Common myeloid progenitor, CD34-positive (primary cell): ENCODE measurements at places on chromosomes 4 and X.

DNA sequence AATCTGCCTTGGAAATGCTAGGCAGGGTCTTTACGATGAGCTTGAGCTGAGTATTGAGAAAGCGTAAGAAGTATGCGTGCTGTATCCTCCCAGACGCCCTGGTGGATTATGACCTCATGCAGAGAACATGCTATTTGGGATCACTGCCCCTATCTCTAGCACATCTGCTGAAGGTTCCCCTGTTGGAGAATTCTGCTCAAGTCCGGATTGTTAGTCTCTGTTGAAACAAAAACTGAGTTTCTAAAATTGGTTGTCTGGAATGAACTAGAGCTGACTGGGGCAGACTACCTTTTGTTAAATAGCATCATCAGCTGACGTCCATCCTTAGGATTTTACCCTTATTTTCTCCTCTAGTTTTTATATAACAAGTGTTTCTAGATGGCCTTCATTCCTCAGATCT is 7.5 kb downstream of the FHDC1 start:
- no peak for DNase-seq

DNA sequence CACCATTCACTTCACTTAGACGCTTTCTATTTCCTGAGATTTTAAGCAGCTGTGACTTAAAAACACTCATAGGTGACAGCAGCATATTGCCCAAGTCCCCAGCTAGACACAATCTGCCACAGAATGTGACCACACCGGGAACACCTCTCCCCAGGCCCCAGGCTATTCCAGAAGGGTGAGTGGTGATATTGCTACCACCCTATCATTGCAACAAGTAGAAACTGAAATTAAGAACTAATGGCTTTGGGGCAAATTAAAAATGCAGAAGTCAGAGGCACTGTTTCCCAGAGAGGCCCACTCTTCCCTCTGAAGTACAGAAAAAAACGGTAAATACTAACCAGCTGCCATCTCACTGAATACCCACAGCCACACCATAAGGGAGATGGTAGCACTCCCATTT is 35.0 kb downstream of the QDPR start:
- DNase-seq = peak; percentile 79

DNA sequence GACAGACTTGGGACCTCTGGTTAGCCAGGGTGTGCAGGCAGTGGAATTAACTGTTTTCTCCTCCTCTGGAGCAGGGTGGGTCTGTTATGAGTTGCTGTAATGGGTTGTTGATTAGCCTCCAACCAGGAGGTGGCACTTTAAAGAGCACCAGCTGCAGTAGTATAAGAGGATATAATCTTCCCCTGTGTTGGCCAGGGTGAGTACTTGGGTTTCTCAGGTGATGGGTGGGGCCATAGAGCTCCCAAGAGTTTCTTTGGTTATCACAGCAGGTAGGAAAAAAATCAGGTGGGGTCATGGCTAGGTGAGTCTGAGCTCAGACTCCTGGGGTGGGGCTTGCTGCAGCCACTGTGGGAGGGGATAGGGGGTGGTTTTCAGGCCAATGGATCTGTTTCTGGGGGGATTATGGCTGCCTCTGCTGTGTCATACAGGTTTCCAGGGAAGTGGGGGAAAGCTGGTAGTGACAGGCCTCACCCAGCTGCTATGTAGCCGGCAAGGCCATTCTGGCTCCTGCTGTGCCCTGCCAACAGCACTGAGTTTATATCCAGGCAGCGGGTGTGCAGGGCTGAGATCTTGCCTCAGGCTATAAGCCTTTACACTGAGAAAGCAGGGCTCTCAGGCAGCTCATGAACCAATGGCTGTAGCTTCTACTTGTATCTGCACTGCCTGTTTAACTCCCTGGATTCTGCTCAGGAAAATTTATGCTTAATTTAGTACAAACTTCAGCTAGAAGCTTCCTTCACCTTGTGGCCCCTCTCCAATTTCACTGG is 70.1 kb downstream of the CCNG2 start:
- DNase-seq = no peak

- peak; percentile 39 for DNase-seq
Measured at GRCh38 chr4:52051615-52052474, 741 bp downstream of the SPATA18 start.

DNA sequence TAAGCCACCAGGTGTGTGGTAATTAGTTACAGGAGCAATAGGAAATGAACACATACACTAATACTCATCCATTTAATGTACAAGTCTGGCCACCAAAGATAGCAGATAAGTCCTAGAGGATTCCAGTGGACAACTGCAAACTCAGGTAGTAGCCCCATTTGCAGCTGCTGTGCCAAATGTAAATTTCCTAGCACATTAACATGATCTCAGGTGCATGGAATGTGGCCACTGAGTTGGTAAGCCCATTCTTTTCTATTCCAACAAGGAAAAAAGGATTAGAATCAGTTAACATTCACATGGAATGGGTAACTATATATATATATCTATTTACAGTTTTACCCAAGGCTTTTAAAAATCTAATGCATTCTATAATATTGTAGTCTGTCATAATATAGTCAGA is 23.3 kb upstream of the FRAS1 start:
- DNase-seq = no peak

GRCh38 chr4:80321776-80322175 is 13.8 kb upstream of the CFAP299 start:
- DNase-seq = no peak

- DNase-seq = no peak
Measured at GRCh38 chr4:128796934-128797333, 12.6 kb upstream of the JADE1 start.

DNA sequence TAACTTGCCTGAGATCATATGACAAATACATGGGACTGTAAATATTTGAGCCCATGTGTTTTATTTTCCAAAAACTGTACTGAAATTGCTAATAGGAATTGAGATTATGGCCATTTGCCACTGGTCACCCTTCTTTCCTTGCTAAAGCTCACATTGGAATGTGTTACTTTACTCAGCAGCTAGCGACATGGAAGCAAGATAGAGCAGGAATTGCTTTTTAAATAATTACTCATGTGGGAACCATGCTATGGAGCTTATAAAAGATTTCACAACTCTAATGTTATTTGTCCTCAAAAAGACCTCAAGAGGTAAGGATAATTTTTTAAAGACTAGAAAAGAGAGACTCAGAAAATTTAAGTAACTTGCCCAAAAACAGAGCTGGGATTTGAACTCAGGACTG is 48.8 kb upstream of the AFAP1 start:
- DNase-seq = no peak

- no peak for DNase-seq
Measured at GRCh38 chrX:139734996-139735395, 27.0 kb upstream of the MCF2 start.

- no peak for DNase-seq
Measured at GRCh38 chr4:80243274-80244018, 23.0 kb upstream of the FGF5 start.

- no peak for DNase-seq
Measured at GRCh38 chr4:123954220-123954619, 557.6 kb downstream of the SPRY1 start.

GRCh38 chrX:40727093-40727492 is 8.2 kb downstream of the MED14 start:
- DNase-seq = no peak

GRCh38 chr4:71066737-71067716 is 73.6 kb downstream of the DCK start:
- no peak for DNase-seq

DNA sequence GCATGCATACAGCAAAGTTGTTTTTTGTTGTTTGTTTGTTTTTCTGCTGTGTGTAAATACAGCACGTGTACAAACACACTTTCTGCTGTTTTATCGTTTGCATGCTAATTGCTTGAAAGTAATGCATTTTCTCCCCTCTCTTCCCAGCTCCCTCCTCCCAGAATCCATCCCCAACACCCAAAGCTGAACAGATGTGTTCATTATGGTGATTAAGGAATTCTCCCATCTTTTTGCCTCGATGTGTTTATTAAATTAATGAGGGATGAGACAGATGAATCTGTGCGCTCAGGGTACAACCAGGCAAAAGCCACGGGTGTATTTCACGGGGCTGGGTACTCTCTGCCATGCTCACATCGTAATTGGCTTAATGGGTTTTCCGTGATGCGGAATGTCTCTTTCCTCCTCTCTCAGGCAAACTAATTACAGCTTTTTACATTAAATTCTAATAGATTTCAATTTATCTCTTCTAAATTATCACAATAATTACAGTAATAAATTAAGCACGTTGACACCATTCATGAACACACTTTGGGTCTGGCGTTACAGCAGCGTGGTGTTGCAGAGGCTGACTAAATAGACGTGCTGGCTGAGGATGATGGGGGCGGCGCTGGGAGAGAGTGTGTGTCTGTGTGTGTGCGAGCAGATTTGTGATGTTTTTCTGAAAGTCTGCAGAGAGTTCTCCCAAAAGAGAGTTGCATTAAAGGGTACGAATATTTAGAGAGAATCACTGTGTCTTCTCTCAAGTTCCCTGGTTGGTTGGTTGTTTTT is 117.7 kb downstream of the CRLF2 start:
- DNase-seq = no peak

- DNase-seq = no peak
Measured at GRCh38 chr4:118356731-118357130, 3.9 kb upstream of the PRSS12 start.

DNA sequence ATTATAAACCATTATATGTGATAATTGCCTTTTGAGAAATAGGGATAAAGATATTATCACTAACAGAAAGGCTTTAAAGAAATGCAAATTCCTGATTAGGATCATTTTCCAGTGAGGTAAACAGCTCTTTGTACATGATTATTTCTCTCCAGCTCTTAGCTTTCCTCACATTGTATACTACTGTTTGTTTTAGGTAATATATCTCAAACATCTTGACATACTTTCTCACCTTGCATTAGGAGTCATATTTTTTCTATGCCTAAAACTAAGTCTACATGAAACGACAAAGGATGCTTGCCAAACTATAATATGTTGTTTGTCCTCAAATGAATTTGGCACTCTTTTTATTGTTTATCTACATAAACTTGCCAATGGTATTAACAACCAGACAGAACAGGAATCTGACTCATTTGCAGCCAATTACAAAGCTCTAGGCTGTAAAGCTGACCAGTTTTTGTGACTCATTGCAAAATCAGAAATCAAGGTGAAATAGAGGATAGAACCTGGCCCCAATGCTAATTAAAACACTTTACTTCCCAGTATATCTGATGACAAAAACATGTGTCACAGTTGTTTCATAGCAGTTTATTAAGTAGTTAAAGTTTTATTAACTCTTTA is 107.0 kb downstream of the IQCM start:
- DNase-seq = no peak

DNA sequence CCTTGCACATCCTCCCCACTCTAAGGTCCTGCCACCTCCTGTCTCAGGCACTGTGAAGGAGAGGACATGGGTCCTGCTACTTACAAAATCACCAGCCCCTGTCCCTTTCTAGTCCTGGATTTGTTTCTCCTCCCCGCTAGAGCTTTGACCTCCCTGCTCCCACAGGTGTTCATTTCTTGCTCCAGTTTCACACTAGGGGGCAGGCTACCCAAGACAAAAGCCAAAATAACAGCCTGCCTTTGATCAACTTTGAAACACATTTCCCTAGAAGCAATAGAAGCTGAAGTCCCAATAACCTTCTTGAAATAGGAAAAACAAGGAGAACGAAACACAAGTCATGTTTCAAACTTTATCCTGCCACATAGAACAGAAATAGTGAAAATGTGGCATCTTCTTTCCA is 164.4 kb downstream of the QDPR start:
- DNase-seq = peak; percentile 54

- no peak for DNase-seq
Measured at GRCh38 chr4:108717386-108717785, 45.5 kb downstream of the ETNPPL start.

GRCh38 chrX:19017271-19017670 is 33.4 kb upstream of the PHKA2 start:
- DNase-seq = no peak

DNA sequence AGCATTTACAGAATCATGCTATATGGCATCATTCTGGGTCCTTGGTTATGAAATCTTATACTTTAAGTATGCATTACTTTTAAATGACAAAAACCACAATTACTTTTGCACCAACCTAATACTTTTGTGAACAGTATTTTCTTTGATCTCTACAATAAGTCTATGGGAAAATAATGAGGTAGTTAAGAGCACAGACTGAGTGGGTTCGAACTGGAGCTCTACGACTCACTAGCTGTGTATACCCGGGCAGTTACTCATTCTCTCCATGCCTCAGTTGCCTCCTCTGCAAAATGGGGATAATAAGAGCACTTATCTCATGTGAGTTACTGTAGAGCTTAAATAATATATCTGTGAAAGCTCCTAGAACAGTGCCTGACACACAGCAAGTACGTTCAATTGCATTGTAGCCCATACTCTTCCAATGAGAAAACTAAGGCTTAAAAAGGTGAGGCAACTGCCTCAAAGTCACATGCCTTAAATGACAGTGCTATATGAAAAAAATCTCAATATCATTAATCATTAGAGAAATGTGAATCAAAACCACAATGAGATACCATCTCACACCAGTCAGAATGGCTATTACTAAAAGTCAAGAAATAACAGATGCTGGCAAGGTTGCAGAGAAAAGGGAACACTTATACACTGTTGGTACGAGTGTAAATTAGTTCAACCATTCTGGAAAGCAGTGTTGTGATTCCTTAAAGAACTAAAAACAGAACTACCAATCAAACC is 151.5 kb downstream of the CHIC2 start:
- no peak for DNase-seq

DNA sequence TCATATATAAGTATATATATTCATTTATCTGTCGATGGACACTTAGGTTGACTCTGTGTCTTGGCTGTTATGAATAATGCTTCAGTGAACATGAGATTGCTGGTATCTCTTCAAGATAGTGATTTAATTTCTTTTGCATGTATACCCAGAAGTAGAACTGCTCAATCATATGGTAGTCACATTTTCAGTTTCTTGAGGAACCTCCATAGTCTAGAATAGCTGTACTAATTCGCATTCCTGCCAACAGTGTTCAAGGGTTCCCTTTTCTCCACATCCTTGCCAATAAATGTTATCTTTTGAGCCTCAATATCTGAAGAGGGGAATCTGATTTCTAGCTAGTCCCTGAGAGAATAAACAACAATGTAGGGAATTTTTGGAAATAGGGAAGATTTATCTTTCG is 32.4 kb upstream of the CCNG2 start:
- DNase-seq = no peak

DNA sequence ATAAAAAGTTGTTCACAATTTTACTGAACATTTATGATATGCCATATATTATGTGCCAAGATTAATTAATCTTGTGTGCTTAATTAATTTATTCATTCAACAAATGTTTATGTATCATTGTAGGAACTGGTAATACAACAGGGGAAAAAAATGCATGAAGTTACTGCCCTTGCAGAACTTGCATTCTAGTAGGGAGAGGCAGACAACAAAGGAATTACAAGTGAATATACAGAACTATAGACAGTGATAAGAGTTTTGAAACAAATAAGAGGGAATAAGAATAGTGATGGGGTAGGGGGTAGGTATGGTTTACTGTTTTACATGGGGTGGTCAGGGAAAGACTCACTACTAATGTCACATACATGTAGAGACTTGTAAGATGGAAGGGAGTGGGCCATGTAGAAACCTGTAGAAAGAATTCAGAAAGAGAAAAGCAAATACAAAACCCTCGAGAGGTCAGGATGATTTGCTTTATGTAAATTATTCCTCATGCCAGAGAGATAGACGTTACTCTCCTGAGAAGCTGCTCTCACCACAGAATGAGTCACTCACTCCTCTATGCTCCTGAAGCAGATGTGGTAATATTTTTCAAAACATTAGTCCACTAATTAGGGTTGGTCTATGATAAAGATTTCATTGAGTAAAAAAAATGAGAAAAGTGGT is 855.0 kb upstream of the GRID2 start:
- DNase-seq = no peak

GRCh38 chr4:184437565-184438265 is 36.6 kb downstream of the IRF2 start:
- DNase-seq = peak; percentile 54
